ENCODE measurements at places on chromosomes 3 and 15.

GRCh38 chr15:56038707-56039106, 45.3 kb upstream of the NEDD4 start:
- DNase-seq, result no peak

DNA sequence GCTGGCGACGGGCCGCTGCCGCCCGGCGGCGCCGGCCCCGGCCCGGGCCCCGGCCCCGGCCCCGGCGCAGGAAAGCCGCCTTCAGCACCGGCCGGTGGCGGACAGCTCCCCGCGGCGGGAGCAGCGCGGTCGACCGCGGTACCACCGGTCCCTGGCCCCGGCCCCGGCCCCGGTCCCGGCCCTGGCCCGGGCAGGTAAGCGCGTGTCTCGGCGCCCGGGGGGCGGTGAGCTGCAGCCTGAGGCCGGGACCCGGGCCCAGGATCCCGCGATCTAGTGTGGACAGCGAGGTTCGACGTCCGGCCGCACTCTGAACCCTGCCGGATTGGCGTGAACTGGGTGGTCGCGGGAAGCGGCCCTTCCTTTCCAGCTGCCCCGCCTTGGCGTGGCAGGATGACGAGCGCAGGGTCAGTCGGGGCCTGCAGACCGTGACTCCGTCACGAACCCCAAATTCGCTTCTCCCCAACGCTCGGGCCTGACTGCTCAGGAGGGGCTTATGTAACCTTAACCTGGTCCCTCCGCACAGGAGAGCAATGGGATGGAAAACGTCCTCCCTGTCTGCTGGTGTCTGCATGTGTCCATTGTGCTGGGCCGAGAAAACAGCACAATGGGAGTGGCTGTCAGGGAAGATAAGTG, 472 bp downstream of the BSN start:
- DNase-seq, result no peak

- DNase-seq, result no peak
Measured at GRCh38 chr15:74130155-74130848, at the start of gene ISLR2. ISLR2 (plus strand) TSS chr15:74130586; CDS start chr15:74132755, 2,169 bp downstream.

GRCh38 chr3:186530415-186530814, 13.8 kb downstream of the CRYGS start:
- no peak for DNase-seq

GRCh38 chr3:9035473-9035872, 72.2 kb upstream of the RAD18 start:
- no peak for DNase-seq

All from hippocampal formation (tissue), 2 donors.